ENCODE measurements at places on chromosomes 4 and X.

GRCh38 chr4:143658336-143658735 lies 42.1 kb downstream of the FREM3 start:
- DNase-seq, result no peak

GRCh38 chr4:176319151-176319703 lies 539 bp upstream of the SPCS3 start:
- DNase-seq, result no peak

DNA sequence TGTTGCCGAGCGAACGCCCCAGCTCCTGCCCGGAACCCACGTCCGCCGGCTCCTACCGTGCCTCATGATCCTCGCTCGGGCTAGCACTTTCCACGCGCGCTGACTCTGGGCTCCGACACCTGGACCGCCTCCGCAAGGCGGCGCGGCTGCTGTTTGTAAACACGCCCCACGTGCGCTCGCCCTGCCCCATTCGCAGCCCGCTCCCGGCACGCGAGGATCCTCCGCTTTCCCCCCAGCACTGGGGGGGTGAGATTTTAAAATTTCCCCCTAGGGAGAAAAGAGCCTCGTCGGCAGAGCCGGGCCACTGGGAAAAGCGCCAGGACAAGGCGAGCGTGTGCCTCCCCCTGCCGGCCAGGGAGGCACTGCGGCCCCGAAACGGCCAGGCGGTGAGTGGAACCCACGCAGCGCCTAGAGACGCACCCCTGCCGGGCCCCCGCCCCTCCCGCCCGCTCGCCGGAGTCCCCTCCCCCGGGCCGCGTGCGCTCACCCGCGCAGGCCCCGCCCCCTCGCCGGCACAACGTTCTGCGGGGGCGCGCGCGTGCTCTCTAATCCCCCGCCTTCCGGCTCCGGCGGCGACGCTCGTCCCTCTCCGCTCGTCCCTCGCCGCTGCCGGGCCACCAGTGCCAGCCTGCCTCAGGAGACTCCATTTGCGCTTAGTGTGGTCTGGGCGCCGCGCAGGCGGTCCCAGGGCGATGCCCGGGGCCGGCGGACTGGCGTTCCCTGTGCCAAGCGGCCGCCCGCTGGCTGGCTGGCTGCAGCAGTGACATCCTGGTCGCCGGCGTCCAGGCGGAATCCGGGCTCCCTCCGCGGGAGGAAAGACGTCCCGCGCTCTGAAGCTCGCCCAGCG lies at the start of gene TIGD2:
Gene TIGD2, plus strand, starts transcription at position 548 of the 847 bp plus-strand sequence. CDS start 1,442 bp downstream, outside the sequence.
- DNase-seq, result peak; percentile 87

DNA sequence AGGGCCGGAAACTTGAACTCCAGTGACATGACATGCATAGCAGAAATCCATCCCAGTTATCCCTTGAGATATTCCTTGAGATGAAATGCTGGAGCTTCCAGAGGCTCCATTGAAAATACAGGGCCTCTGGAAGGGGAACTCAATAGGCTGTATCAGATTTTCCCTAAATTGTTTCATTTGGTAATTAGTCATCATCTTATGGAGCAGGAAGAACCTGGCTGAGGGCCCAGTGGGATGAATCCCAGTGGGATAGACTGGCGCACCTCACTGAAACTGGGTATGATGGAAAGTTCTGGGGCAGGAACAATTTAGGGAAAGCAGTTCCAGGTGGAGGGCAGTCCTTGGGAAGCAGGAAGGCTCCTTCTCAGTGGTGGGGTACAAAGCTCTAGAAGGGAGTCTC lies 307.8 kb upstream of the DIPK2B start:
- peak; percentile 5 for DNase-seq

- peak; percentile 83 for DNase-seq
Observed at GRCh38 chr4:15893962-15894361, 44.6 kb downstream of the FGFBP1 start.

- no peak for DNase-seq
Observed at GRCh38 chr4:145380123-145380522, 101.5 kb upstream of the SMAD1 start.

GRCh38 chrX:109943740-109944092 lies 59.2 kb upstream of the TMEM164 start:
- no peak for DNase-seq

GRCh38 chrX:19954335-19955096 lies 36.3 kb downstream of the BCLAF3 start:
- peak; percentile 8 for DNase-seq

GRCh38 chr4:176841711-176842112 lies 49.0 kb upstream of the VEGFC start:
- DNase-seq, result no peak

DNA sequence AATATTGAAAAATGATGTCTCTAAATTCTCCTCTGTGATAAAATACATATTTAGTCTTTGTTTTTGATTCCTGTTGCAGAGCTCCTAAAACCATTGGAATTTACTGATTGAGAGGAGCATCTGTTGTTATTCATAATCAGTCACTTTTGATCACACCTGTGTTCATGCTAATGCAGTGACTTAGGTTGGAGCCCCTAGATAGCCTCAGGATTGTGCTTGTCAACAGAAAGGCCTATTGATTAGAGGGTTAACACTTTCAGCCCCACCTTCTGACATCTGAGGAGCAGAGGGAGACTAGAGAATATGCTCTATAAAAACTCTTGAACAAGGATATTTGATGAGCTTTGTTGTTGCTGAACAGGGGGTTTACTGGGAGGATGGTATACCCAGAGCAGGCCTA lies 409.5 kb upstream of the ADGRL3 start:
- no peak for DNase-seq

DNA sequence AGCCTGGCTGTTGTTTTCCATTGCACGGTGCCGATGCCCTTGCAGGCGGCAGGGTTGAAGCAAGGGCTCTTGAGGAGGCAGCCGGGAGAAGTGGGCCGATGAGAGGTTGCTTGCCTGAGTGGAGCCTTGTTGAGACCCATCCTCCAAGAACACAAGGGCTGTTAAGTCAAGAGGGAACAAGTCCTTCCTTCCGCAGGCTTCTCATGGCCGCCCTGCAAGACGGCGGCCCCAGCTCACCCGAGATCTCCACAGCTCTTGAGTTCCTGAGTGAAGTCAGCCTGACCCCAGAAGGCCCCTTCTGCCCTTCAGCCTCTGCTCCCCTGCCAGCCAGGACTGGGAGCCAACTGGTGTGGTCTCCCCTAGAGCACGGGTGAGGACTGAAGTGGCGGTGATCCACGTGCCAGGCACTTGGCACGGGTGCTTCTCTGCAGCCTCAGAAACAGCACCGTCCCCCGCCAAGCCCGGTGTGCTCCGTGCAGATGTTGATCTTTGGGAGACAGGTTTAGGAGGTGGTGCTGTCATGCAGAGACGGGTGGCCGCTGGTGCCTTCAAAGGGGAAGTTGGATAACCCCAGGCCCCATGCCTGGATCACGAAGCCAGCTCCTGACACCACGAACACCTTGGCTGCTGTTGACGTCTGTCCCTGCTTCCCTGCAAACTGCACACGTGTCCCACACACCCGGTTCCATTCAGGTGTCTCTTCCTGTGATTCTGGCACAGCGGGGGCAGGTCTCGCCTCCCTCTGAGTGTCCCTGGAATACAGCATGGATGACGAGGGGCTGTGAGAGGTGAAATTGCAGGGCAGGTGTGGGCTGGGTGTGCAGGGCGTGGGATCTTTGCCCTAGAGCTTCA lies 164.4 kb upstream of the PSAPL1 start:
- DNase-seq, result no peak

DNA sequence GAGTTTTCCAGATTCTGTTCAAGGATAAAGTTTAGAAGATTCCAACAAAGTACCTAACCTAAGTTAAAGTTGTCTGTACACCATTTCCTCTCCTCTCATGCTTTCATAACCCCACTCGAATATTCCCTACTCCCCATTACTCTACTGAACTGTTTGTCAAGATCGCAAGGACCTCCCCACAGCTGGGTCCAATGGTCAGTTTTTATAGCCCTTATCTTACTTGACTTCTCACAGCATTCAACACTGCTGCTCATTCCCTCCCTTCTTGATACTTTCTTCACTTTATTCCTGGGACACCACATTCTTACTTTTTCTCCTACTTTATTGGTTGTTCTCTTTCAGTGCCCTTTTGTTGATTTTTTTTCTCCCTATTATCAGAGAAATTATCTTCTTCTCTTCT lies 30.9 kb downstream of the QDPR start:
- DNase-seq, result no peak

GRCh38 chr4:153535772-153536513 lies 69.8 kb downstream of the TMEM131L start:
- peak; percentile 62 for DNase-seq

- no peak for DNase-seq
Observed at GRCh38 chrX:40971736-40972135, 113.5 kb upstream of the USP9X start.

DNA sequence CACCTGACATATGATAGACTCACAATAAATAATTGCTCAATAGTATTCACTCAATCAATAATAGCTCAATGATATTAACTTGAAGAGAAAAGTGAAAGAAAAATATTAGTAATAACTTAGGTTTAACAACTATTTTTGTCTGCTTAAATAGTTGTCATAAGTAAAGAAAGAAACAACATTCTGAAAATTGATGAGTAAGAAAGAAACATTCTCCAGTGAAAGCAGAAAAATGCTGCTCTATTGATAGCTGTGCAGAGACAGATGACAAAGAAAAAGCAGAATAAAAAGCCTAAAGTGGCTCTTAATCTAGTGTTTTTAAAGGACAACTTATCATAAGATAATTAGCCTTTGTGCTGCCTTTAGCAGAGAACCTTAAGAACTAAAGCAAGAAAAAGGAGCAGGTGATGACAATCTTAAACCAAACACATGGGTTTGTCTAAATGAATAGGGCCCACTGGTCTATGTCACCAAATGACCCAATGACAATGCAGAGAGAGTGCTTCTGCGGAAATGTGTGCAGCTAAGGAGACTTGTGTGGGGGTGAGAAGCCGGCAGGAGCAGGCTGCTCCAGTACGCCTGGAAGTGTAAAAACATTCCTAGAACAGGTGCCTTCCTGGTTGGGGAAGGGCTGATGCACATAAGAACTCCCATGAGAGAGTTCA lies 13.2 kb downstream of the HS3ST1 start:
- DNase-seq, result no peak

- no peak for DNase-seq
Observed at GRCh38 chrX:132692526-132692925, 203.7 kb upstream of the MBNL3 start.

DNA sequence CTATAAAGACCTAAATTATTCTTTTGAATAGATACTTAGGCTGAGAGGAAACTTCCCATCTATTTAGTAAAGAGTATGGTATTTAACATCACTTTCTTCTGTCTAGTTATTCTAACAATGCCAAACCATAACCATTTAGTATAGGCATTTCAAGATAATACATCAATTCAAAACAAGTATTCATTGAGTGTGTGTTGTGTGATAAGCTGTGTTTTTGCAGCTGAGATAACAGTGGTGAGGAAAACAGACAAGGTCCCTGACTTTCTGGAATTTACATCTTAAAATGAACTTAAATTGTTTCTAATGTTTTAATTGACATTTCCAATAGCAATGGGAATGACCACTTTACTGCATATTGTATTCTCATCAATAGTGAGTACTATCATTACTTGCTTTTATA lies 22.4 kb upstream of the TSPAN5 start:
- no peak for DNase-seq

DNA sequence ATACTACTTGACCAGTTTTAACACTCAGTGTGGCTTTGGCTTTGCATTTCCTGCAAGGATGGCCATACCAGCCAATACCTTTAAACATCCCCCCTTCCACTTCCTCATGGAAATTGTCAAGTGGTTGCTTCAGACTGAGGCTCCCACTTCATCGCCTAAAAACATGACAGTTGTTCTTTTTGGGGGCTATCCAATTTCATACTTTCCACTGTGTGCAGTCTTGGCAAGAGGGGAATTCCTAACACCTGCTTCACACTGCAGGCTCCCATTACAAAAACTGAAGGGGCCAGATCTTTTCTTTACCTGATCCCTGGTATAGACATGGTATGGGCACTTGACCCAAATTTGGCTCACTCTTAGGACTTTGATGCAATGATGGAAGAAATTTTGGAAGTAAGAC lies 28.5 kb upstream of the TSR2 start:
- no peak for DNase-seq

- DNase-seq, result no peak
Observed at GRCh38 chr4:138841343-138841742, 174.2 kb upstream of the NOCT start.

- DNase-seq, result peak; percentile 97
Observed at GRCh38 chrX:13376857-13377549, 57.1 kb upstream of the ATXN3L start.

- DNase-seq, result no peak
Observed at GRCh38 chr4:41299486-41299885, 42.8 kb downstream of the UCHL1 start.
